T-helper 1 cell (primary cell): ENCODE measurements at places on chromosomes 3 and 15.

GRCh38 chr3:115932807-115933206 lies 309.5 kb downstream of the GAP43 start:
- DNase-seq = no peak

DNA sequence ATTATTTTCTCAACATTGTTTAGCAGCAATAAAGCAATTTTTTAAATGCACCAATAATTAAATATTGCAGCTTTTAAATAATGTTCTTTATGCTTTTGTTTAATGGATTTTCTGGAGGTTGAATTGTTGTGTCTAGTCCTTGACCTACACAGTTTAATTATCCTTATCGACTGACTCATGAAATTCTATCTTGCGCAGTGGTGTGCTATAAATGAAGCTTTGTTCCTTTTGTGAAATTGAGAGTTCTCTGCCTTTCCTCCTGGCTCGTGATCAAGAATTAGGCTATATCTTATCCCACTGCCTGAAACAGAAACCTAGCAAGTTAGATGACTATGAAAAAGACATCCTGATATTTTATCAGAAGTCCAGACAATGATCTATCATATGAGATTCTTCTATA lies 37.0 kb upstream of the PIK3R4 start:
- no peak for DNase-seq

GRCh38 chr3:52234516-52235447 lies 4.2 kb downstream of the TWF2 start:
- DNase-seq = no peak

- no peak for DNase-seq
These were observed 11.2 kb upstream of the CAPN3 start for GRCh38 chr15:42348083-42348482.

DNA sequence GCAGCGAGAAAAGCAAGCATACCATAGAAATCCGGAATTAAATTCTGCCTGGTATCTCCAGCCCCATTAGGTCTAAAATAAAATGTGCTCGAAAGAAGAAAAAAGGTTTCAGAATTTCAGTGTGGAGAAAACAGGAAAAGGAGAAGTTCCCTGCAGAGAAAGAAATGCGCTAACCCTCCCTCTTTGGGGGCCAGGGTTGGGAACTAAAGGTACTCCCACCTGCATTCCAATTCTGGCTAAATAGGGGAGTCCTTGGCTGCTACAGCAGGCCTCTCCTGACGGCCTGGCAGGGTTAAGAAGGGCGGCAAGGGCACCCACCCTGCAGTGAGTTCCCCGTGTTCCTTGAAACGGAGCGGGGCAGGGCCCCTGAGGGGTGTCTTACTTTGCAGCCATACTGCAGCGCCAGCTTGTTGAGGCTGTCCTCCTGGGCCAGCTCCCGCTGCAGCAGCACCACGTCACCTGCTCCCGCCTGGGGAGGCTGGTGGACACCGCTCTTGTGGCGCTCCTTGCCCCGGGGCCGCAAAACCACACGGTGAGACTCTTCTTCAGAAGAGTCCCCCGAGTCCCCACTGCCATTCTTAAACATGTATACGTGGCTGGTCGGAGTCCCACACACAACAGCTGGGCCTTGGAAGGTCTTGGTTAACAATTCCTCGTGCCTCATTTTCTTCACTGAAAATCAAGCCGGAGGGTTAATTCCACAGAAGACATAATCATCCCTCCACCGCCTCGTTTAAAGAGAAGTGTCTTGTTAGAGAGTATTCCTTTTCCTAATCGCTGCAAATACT lies 1.7 kb downstream of the LYSMD4 start:
- DNase-seq = no peak

- DNase-seq = no peak
These were observed 89.4 kb downstream of the FOXB1 start for GRCh38 chr15:60093273-60094067.
